ENCODE measurements at places on chromosomes 16 and 17.

DNA sequence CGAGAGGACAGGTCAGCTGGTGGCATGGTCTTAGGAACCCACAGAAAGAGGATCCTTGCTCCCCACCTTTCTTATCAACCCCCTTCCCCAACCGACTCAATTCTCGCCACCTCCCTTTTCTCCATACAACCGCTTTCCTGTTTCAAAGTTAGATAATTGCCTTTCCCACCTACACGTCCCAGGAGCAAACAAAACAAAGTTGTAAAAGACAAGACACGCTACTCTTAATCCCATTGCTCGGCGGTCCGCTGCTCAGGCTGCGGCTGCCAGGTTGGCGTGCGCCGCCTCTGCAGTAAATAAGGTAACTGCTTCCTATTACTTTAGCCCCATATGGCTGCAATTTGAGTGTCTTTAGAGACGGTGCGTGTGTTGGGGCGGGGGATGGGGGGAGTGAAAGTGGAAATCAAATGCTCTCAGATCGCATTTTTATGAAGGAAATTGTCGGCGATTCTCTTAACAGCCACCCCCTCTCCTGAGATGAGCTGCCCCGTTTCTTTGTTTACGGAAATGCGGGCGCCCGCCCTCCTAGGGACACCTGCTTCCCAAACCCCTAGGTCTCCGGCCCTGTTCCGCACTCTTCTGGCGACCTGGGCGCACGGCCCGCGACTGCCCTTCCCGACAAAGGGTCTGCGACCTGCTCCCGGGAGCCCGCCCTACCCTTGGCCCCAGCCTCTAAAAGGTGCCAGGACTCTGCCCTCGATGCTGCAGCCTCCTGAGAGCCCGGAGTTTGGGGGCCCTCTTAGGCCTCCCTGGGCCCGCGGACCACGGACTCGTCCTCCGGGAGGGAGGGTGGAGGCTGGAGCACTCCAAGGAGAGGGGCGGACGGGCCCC is 3.7 kb upstream of the CBX8 start:
- DNase-seq = no peak

GRCh38 chr17:50424246-50424995 is 1.6 kb upstream of the ACSF2 start:
- DNase-seq = no peak

DNA sequence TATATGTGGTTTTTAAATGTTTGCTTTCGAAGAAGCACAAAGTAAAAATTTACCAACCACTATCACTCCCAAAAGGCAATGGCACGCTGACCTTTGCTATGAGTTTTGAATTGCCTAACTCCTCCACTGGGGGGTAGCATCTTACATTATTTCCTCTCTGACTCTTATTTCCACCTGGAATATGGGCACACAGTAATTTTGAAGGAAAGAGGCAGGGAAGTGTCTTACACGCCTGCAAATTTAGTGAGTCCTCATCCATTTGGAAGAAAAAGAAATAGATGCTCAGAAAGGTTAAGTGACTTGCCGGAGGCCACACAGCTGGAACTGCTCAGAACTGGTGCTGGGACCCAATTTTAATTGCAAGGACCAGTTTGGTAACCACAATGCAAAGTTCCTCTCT is 29.9 kb upstream of the IRX6 start:
- DNase-seq = no peak

- no peak for DNase-seq
Observed at GRCh38 chr17:13429201-13429600, 172.5 kb downstream of the HS3ST3A1 start.

DNA sequence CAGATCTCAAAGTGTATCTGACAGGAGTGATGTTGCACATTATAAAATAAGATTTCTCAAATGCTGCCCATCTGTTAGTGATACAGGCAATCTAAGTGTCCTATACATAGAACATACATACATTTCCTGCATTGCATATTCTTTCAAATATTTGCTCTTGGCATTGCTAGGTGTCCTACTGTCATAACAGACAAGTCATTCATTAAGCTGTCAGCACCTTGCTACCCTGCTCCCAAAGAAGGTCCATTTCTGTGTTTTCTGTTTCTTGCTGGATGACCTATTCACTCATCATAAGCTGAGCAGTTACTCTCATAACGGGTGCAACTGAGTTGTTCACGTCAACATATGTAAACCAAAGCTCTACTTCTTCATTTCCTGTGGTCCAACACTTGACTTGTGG is 719.0 kb downstream of the KCNJ2 start:
- DNase-seq = no peak

DNA sequence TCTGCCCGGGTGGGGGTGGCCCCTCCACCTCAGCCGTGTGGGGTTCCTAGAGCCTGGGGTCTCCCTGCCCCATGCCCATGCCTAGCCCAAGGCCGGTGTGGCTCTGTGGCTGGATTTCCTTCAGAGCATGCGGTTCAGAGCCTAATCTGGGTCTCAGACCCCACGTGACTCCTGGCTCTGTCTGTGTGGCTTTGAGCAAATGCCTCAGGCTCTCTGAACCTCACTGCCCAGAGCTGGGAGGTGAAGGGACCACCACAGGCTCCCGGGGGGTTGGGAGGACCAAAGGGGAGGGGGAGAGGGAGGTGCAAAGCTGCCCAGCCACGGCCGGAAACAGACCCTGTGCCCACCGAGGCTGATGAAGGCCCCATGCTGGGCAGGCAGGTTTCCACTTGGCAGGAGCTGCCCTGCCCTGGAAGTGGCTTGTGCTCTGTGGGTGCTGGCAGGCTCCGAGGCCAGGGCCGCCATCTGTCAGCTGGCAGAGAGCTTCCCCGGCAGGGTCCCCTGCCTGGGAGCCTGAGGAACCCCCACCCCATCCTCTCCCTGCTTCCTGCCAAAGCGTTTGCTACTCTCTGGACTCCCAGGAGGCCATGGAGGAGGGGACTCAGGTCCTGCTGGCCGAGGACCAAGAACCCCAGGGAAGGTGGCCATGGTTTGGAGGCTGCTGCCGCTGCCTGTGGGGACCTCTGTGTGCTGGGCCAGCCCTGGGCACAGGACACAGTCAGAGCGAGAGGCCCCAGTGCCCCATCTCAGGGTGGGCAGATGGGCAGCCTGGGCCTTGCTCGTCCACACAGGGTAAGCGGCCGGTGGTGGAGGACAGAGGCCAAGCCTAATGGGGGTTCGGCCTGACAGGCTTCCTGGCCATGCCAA is 4.0 kb downstream of the CDH15 start:
- no peak for DNase-seq

GRCh38 chr17:43913584-43913983 is 6.2 kb upstream of the MPP2 start:
- no peak for DNase-seq

DNA sequence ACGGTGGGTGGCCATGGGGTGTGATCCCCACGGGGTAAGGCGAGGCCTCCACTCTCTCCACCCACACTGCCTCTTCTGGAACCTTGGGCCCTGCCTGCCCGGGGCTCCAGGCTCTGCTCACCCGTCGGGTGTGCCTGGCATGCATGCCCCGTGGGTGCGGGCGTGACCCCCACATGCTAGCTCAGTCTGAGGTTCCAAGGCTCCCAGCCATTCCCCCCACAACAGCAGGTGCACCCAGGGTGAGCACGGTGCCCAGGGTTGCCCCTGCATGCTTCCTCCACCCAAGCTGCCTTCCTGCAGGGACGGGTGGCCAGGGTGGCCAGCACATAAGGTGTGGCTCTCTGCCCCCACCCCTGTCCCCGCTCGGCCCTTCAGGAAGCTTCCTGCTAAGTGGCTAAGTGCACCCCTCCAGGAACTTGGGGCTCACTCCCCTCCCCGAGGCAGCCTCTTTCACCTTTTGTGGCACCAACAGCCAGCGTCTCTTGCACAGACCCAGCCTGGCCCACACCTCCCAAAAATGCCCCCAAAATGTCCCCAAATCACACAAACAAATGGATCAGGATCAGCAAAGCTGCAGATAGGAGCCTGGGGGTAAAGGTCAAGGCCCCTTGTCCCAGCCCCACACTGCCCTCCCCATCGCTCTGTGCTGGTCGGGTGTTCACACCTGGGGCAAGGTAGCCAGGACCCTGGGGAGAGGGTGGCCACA is 21.4 kb upstream of the PVALEF start:
- DNase-seq = no peak

DNA sequence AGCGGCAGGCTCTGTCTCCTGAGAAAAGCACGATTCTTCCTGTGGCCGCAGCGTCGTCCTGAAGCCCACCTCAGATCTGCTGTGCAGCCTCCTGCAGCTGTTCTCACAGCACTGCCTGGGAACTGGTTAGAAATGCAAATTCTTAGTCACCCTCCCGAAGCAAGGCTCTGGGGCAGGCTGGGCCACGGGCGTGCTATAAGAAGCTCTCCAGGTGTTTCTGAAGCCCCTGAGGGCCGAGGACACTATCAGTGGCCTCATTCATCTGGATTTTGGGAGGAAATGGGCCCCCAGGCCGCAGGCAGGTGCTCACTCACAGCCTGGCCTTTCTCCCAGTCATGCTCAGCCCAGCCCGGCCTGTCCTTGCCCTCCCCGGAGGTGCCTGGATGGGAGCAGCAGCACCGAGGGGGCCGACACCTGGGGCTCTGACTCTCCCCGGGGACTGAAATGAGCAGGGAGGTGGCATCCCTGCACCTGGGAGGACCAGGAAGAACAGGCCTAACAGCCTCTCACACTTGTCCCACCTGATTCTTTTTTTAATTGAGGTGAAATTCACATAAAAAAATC is 10.4 kb upstream of the NLRC3 start:
- no peak for DNase-seq

DNA sequence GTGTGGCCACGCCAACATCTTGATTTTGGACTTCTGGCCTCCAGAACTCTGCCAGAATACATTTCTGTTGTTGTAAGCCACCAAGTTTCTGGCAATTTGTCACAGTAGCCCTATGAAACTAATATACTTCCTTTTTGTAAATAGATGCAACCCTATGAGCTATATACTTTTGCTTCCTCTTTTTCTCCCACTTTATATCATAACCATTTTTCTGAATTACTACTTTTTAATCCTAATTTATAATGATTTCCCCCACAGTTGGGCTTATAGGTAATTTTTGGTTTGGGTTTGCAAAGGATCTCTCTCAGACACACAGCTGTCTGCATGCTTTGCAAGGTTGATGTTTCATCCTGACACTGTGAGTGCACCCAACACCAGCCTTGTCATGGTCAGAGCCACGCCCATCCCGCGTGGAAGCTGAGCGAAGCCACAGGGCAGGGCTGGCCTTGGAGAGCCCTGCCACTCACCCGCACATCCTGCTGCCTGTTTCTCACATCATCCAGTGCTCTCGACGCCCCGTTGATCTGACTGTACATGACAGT is 5.8 kb downstream of the TRIM25 start:
- peak; percentile 74 for DNase-seq

- no peak for DNase-seq
Observed at GRCh38 chr17:10657879-10658278, 770 bp upstream of the MYH3 start.

GRCh38 chr17:55728833-55729232 is 6.2 kb upstream of the TMEM100 start:
- DNase-seq = no peak

- no peak for DNase-seq
Observed at GRCh38 chr17:64769712-64770111, 107.6 kb upstream of the SMURF2 start.

GRCh38 chr16:74931445-74931844 is 53.5 kb downstream of the WDR59 start:
- DNase-seq = no peak

DNA sequence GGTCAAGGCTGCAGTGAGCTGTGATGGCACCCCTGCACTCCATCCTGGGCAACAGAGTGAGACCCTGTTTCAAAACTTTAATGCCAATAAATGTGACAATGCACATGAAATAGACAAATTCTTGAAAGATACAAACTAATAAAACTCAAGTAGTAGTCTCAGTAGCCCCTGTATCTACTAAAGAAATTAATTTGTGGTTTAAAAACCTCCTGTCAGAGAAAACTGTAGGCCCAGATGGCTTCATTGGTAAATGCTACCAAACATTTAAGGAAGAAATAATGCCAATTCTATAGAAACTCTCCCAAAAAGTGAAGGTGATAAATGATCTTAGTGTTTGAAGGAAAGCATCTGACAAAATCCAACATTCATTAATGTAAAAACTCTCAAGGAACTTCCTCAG is 16.8 kb downstream of the AKTIP start:
- DNase-seq = no peak

GRCh38 chr16:74942566-74942965 is 42.4 kb downstream of the WDR59 start:
- no peak for DNase-seq

DNA sequence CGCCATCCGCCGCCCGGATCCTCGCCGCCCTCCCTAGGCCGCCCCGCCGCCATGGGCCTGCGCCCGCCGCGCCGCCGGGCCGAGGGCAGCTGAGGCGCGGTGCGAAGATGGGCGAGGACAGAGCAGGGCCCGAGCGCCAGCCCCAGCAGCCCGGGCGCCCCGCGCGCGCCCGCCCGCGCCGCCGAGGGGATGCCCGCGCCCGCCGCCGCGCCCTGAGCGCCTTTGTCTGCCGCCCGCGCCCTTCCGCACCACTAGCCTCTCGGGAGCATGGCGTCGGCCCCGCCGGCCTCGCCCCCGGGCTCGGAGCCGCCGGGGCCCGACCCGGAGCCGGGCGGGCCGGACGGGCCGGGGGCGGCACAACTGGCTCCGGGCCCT is 278 bp downstream of the RAB11FIP3 start:
- no peak for DNase-seq

GRCh38 chr17:36861531-36861930 is 75.7 kb upstream of the LHX1 start:
- no peak for DNase-seq

DNA sequence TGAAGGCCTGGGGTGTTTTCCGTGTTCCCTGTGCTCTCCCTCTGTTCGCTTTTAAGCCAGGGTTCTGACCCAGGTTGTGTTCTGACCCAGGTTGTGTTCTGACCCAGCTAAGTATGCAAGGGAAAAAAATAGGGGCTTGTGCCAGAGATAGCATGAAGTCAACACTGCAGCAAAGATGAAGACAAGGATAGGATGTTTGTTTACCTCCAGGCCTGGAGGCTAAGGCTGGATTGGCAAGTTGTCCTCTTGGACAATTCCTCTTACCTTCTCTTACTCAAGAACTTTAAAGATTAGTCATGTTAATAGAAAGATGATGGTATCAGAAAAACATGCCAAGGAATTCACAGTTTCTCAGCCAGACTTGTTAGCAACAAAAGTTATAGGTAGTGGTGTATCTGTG is 19.4 kb downstream of the LYRM9 start:
- DNase-seq = no peak

DNA sequence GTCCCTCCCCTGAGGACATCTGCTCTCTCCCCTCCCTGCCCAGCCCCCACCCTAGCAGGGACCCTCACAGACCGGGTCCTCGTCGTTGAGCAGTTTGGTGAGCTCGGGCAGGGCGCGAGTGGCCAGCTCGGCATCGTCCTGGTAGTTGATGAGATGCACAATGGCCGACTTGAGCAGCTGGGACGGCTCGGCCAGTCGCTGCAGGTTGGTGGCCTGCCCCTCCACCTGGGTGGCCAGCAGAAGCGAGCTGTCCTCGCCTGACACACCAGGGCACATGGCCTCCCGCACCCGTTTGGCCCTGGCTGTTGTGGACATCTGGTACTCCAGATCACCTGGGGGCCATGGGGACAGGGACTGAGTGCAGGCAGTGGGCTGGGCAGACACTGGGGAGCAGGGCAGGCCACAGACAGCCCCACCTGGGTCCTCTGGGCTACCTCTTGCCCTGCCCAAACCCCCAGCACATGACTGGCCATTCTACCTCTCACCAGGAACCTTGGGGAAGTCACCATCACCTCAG is 17.1 kb downstream of the JUP start:
- no peak for DNase-seq

- DNase-seq = no peak
Observed at GRCh38 chr17:66275651-66276050, 26.8 kb upstream of the PRKCA start.

All from CD4-positive, alpha-beta T cell treated with Interferon gamma for 1 hour (primary cell).